ENCODE measurements at places on chromosomes 7 and 10. TPM values are rescaled to one million over a fixed set of nuclear protein-coding genes. Genes with fewer than 3 reads are reported as not detected.

The PDE1C gene
- total RNA-seq: 8.6 TPM

The INA gene
- total RNA-seq: 0.58 TPM

The PIP4K2A gene
- 29.1 TPM for total RNA-seq

The SHH gene
- total RNA-seq: 1.8 TPM

The TMEM184A gene
- total RNA-seq: 9.8 TPM

The NPY gene
- total RNA-seq: 2.9 TPM

The CC2D2B gene
- total RNA-seq: 3.8 TPM

The ANKRD7 gene
- 2.5 TPM for total RNA-seq
